NCI-H345 (cell line): ENCODE measurements at places on chromosomes 16 and 17.
A peak's percentile ranks its signal among the peaks of the same experiment; 100 is the strongest.

DNA sequence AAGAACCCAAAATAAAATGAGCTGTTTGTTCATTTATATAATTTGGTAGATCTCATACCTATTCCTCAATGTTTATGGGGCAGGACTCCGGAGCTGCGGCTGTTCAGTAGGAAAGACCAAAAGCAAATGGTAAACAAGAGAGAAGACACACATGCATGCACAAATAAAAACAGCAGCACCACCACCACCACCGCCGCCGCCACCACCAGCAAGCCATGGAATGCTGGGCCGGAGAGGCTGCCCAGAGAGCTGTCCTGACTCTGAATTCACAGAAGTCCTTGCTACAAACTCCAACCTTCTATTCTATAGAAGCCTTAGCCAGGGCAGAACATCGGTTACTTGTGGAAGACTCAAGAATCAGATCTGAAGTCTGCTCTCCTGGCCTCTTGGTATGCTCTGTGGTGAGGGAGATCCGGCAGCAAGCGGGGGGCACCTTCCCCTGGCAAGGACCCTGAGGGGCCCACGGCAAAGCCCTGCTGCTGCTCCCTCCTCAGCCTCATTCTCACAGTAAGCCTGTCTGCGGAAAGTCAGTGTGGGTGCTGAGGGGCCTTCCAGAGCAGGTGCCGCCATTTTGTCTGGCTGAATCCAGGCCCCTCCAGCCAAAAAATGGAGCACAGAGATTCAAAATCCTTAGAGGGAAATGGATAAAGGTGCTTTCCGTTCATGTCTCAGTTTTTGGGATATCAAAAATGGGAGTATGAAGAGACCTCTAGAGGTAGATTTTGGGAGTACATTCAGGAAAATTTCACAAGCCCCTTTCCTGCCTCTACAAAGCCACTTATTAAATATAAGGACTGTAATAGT, 6.4 kb upstream of the FOXJ1 start:
- DNase-seq: peak; percentile 46

DNA sequence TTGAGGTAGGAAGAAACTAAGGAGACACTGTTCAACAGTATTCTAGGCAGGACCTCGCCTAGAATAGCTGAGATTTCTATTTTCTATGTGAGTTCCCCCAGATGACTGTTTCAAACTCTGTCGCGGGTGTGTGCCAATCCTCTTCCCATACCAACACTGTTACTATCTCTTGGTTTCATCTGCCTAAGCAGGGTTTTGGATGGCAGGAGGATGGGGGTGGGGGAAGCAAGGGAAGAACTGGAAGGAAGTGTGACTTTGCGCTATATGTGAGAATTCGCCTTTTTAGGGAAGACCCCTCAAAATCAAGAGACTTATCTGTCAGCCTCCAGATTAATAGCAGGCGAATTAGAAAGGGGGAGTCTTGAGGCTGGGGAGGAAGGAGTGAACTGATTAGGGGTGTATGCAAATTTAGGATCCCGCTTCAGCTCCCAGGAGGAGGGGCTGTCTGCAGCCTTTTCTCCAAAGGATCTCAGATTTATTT, 521 bp upstream of the G6PC3 start:
- DNase-seq: no peak

- peak; percentile 52 for DNase-seq
Observed at GRCh38 chr16:89135971-89136765, 35.4 kb upstream of the CDH15 start.

GRCh38 chr17:3635474-3636153, 436 bp downstream of the SHPK start:
- DNase-seq: no peak

GRCh38 chr16:51326131-51326856, 175.2 kb upstream of the SALL1 start:
- DNase-seq: no peak

DNA sequence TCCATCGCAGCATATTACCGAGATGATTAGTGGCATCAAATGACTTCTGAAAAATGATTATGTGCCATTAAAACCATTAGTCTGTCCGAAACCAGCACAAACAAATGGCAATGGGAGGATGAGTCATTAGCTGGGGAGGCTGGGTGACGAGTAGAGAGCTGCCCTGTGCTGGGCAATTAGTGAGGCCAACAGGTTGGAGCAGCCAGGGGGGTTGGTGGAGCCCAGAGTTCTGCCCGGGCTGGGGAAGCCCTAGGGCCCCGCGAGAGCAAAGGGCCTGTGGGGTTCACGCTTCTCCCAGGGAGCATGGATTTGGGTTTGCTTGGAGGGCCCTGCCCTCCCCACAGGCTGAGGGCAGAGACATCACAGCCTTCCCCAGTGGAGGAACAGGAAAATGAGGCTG, 152.1 kb upstream of the RPL38 start:
- no peak for DNase-seq

- no peak for DNase-seq
Observed at GRCh38 chr17:78426293-78426879, 47.9 kb downstream of the PGS1 start.

DNA sequence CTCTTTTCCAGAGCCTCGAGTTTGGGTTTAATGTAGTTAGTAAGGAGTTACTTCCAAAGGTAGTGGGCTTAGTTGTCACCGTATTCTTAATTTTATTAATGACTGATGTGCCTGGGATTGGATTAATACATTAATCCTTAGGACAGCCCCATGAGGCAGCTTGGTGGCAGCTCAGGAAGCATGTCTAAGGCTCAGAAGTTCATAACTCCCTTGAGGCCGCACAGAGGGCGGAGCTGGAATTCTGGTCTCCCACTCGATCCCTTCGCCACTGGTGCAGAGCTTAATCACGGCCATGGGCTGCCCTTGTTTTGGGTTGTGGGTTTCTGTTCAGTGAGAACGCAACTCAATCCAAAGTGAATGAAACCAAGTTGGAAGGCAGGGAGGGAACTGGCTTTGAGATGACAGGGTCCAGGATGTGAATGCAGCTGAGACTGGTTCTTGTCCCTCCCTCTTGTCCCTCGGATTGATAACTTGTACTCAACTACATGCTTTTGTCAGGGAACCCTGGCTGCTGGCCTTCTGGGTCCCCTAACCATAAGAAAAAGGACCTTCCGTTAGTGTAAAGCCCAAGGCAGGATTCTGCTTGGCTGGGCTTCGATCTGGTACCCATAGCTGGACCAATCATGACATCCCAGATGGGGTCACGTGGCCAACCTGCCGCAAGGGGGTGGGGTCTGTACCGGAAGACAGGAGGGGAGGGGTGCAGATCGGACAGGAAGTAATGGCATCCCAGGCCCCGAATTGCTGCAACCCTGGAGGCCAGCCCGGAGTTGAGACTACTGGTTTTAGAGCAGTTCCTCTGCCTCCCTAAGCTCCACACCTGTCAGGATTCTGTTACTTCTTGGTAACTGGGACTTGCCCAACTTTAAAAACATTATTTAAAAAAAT, 45.4 kb downstream of the SNX20 start:
- DNase-seq: no peak

DNA sequence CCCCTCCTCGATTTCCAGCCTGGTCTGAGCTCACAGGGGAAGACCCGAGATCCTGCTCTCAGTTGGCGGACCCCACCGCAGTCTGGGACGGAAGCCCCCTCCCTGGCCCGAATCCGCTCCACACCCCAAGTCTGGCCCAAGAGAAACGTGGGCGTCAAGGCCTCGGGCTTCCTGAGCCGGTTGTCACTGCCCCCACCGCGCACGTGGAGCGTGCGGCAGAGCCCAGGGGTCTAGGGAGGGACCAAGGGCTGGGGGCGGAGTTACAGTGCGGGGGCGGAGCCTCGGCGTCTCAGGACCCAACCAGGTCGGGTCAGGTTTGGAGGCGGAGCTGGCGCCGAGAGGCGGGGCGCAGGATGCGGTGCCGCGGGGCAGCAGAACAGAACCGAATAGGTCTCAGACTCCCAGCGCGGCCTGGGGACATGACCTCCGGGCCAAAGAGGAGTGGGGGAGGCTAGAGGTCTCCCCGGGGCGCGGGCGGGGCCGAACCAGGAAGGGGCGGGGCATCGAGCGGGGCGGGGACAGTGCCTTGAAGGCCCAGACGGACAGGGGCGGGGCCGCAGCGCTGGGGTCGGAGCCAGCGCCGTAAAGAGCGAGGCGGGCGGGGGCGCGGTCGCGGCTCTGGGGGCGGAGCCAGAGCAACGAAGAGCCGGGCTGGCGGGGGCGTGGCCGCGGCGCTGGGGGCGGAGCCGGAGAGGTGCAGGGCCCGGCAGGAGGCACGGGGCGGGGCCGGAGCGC, 431 bp upstream of the ZFPM1 start:
- DNase-seq: peak; percentile 89

- DNase-seq: no peak
Observed at GRCh38 chr17:71885662-71886061, 235.2 kb upstream of the SOX9 start.

GRCh38 chr17:81127526-81128177, 37.7 kb upstream of the PVALEF start:
- no peak for DNase-seq

DNA sequence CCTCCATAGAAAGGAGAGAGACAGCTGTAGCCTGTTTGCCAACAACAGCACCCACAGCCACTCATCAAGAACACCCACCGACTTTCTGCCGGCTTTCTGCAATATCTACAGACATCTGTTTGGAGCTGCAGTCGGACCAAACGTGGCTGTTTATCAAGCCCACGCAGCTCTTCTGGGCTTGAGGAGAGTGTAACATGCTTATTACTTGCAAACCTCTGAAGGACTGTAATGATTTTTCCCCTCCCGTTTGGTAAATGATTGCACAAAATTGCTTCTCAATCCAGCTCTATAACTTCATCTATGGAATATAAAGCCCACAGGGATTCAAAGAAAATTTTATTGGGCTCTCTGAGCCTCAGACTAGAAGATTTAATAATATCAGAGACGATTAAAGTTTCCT, 100.5 kb downstream of the VAT1L start:
- no peak for DNase-seq

DNA sequence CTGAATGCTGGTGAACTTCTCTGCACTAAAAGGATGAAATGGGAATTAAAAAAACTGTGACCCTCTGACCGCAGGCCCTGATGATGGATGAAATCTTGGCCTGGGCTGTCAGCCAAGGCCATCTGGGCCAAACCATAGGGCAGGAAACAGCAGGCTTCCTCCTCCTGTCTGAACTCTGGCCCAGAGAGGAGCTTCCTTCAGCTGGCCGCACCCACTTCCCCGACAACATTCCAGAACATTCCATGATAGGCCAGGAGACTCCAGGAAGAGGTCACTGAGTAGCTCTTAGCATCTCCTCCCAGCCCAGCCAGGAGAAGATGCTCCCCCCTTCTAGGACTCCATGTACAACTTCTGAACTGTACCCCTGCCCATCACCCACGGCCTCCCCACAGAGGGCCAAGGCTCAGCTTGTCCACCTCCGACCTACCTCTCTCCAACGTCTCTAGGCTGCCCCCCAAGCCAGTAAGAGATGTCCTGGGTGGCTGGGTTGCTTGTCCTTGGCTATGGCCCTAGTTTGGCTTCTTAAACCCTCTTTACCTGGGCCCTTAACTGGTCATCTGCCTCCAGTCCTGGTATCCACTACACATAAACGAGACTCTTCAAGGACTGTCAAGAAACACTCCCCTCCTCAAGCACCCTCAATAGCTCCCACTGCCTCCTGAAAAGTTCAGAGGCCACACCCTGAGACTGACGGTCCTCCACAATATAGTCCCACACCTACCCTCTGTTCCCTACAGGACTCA, 1.7 kb downstream of the RPH3AL start:
- DNase-seq: no peak

GRCh38 chr16:79850348-79850747, 249.8 kb upstream of the MAF start:
- DNase-seq: no peak

GRCh38 chr17:28887871-28888471, 9.6 kb downstream of the FLOT2 start:
- no peak for DNase-seq

GRCh38 chr16:11399261-11399831, 54.1 kb downstream of the RMI2 start:
- no peak for DNase-seq

GRCh38 chr16:46801428-46802049, 29.4 kb downstream of the C16orf87 start:
- DNase-seq: peak; percentile 28
